ENCODE measurements at places on chromosomes 2 and 18.
A peak's percentile ranks its signal among the peaks of the same experiment; 100 is the strongest.

DNA sequence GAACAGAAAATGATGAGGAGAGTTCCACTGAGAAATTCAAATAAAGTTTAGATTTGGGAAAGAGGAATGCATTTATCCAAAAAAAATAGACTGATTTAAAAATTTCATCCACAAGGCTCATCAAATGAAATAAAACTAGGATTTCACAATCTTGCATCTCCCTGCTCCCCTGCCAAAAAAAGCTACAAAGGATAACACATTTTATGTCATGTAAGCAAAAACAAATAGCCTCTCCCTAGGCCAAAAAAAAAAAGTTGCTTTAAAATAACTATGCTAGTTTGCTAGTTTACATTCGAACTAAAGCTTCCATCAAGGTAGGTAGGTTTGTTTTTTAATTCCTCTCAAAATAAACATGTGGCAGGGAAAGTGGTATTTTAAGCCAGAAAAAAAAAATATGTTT, 465.5 kb upstream of the ID2 start:
- no peak for DNase-seq

GRCh38 chr2:63888490-63889402, 47.0 kb downstream of the UGP2 start:
- peak; percentile 32 for DNase-seq

GRCh38 chr2:202267495-202267894, 1.9 kb downstream of the NOP58 start:
- no peak for DNase-seq

GRCh38 chr18:13464432-13465123, 246.0 kb downstream of the LDLRAD4 start:
- no peak for DNase-seq

DNA sequence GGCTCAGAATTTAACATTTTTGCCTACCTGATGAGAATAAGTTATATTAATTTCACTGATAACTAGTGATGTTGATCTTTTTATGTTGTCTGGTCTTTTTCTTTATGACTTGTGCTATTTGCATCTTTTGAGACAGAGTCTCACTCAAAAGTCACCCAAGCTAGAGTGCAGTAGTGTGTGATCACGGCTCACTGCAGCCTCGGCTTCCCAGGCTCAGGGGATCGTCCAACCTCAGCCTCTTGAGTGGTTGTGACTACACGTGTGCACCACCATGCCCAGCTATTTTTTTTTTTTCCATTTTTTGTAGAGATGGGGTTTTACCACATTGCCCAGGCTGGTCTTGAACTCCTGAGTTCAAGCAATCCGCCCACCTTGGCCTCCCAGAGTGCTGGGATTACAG, 7.5 kb downstream of the SMCHD1 start:
- no peak for DNase-seq

- no peak for DNase-seq
Measured at GRCh38 chr18:54626779-54627178, 35.7 kb downstream of the DYNAP start.
